Osteocyte (in vitro differentiated cells): ENCODE measurements at places on chromosomes 13 and 19.

DNA sequence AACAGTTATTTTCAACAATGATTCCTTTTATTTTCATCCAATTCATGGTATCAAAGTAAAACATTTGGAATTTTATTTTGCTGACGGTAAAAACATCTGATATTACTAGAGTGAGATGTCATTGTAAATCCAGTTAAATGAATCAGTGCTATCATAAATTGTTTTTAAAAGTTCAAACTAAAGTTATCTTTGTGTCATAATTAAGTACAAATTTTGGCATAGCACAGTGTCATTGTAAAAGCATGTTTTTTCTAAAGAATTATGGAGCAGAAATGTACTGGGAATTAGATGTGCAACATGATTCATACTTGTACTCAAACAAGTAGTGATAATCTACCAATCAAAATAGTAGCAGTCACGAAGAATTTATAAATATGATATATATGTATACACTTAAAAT lies 92.8 kb downstream of the FAM216B start:
- no peak for DNase-seq

DNA sequence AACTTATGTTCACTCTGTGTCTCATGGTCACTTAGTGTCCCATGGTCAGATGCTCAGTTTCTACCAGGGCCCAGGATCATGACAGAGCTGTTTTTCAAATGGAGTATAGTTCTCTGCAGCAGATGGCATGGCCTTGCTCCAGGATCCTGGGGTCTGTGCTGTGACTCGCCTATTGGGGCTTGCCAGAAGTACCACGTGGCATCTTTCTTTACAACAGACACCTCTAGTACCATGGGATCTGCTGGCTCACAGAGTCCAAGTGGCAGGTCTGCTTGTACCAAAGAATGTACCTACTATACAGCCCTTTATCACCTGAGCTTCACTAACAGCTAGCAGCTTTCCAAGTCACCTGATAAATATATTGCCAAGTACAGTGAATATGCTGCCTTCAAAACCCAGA lies 6.0 kb upstream of the RNF6 start:
- no peak for DNase-seq

DNA sequence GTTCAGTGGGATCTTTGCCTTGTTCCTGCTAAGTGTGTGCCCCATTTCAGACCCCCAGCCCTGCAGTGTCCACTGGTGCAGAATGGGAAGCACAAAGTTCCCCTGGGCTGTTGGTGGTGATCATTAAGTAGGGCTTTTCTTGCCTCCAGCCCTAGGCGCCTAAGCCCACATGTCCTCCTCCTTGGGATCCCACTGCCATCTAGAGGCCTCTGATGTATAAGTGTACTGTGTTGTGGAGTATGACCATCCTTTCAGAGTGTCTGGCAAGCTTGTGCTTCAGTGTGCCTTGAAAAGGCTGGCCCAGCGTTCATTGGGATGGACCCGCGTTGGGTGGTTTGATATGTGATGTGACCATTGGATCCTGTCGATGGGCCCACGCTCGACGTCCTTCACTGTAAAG lies 71.2 kb downstream of the WASF3 start:
- no peak for DNase-seq

DNA sequence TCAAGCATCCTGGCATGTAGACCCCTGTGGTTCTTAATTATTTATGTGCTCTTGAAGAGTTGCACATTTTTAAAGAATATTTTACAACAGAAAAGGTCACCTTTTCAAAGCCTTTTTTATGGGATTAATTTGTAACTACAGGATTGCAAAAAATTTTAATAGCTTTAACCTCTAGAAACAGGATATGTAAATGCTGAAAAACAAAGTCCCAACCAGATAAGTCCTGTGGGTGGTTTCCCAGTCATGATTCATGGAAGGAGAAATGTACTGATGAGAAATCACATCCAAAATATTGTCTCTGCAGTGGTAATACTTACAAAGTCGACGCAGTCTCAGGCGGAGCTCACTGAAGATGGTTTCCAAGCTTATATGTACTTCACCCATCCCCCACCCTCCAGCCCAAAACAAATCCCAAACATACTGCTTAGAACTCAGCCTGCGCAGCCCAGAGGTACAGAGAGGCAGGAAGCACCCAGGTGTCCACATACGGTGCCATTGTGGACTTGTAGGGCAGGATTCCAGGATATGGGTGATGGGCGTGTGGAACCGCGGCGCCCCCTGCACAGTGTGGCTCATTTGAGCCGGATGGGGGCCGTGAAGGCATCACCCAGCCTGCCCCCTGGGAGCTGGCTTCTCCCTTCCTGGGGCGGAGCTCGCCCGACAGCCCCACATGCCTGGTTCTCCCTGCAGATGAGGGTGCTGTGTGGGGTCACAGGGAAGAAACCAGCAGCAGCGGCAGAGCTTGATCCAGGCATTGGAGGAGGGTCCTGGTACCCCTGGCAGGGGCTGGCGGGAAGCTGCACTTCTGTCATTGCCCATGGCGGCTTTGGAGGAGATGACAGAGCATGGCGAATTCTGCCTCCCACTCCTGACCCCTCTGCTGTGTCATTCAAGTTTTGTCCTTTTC lies 101.2 kb downstream of the ATP11A start:
- DNase-seq = no peak

- DNase-seq = no peak
Measured at GRCh38 chr13:39362652-39363381, 240.2 kb downstream of the LHFPL6 start.
